ENCODE measurements at places on chromosomes 7 and 10.

DNA sequence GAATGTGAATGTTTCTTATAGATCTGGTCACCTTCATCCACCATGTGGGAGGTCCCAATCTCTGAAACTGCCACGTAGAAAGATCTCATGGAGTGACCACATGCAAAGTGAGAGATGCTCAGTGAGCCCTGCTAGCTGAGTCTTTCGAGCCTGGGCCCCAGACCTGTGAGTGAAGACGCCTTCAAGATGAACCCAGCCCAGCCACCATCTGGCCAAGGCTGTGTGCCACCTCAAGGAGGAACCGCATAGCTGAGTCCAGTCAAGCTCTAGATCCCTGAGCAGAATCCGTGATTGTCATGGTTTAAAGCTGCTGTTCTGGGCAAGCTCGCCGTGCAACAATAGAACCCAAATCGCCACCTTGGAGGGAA is 20.2 kb upstream of the PPIF start:
- no peak for DNase-seq

DNA sequence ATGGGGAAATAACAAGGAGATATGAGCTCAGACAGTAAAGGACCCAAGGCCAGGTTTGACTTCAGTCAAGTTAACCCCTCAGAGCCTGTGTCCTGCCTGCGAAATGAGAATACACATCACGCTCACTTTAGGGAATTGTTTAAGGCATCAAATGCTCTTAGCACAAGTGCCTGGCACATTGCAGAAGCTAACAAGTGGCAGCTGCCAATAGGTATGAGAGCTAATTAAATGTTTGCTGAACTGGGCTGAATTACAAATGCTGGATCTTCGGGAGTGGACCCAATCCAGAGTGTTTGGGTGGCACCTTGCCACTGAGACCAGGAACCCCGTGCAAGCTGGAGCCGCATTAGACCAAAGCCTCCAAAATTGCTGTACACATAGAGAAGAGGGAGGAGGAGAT is 136.8 kb downstream of the C10orf90 start:
- no peak for DNase-seq

DNA sequence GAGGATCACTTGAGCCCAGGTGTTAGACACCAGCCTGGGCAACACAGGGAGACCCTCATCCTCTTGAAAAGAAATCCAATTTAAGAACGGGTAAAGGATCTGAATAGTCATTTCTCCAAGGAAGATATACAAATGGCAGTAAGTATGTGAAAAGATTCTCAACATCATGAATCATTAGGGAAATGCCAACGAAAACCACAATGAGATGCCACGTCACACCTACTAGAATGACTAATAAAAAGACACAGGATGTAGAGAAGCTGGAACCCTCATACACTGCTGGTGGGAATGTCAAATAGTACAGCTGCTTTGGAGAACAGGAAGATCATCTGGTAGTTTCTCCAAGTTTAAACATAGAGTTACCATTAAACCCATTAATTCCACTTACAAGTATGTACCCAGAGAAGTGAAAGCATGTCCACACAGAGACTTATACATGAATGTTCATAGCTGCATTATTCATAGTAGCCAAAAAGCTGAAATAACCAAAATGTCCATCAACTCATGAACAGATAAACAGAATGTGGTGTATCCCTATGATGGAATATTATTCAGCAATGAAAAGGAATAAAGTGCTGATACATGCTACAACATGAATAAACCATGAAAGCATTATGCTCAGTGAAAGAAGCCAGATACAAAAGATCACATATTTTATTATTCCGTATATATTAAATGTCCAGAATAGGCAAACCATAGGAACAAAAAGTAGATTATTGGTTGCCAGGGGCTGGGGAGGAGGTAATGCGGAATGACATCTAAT is 13.1 kb upstream of the ZMIZ2 start:
- peak; percentile 93 for DNase-seq

- no peak for DNase-seq
These were observed 19.6 kb downstream of the SVIL start for GRCh38 chr10:29615195-29615594.

GRCh38 chr7:85685901-85686300 is 499.0 kb upstream of the SEMA3D start:
- DNase-seq: no peak
